ENCODE measurements at places on chromosomes 5 and 9.

DNA sequence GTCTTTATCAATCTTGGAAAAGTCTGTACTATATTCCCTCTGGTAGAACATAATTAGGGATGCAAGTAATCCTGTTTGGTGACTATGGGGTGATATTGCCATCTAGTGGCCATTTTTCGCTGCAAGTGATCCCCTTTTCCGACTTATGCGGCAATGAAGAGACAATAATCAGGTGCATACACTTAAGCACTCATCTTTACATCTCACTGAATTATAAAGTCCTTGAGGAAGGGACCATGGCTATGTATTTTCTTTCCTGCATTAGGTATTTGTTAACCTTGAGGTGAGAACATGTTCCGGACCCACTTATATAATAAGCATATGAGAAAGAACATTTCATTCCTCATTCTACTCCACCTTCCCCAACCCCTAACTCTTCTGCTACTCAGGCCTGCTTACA is 19.6 kb upstream of the LIX1 start:
- peak; percentile 72 for DNase-seq

DNA sequence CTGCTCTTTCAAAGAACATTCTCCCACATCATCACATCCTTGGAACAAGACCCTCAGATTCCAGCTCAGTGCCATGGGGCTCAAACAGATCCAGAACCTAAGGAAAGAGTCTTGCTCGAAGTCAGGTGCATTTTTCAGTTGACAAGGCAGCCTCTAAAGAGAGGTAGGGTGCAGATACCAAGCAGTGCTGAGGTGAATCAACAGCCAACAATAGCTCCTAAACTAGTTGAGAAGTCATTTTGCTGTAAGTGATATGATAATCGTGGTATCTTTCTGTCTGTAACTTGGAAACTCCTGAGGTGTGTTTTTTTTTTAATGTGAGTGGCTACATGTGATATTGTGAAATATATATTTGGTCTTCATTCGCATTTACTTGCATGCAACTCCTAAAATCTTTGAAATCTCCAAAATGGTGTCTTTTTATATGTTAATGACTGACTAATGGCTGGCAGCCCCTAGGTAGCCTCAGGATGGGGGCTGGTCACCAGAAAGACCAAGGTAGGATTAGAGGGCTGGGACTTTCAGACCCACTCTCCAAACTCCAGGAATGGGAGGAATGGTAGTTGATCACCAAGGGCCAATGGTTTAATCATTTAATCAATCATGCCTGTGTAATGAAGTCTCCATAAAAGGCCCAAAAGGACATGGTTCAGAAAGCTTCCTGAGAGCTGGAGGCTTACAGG is 96.6 kb downstream of the SERINC5 start:
- DNase-seq, result no peak

GRCh38 chr5:92144824-92145223 is 761.7 kb upstream of the ARRDC3 start:
- DNase-seq, result no peak

DNA sequence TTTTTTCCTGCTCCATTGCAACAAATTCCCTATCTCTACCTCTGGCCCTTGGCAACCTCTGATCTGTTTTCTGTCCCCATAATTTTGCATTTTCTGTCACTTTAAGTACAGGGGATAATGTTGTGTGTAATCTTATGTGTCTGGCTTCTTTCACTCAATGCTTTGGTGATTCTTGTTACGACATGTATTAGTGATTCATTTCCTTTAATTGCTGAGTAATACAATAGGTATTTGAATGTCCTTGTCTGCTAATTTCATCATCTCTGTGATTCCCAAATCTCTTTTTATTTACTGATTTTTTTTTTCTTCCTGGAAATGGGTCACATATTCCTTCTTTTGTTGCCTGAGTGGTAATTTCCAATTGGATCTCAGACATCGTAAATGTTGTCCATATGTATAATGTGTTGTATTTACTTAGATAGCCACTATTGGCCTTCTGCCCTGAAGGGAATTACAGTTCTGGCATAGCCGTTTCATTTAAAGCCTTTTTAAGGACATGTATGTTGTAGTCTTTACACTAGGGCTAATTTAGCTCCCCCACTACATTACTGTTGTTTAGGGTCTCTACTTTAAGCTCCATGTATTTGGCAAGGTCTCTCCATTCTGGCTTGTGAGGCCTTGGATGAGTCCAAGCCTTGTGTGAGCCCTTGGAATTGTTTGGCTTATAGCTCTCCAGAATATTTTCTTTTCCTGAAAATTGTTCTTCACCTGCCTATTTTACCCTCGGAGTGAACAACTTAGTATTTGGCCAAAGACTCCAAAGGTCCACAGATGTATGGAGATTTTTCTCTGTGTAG is 683.8 kb downstream of the LRRC70 start:
- DNase-seq, result peak; percentile 73

- peak; percentile 45 for DNase-seq
Observed at GRCh38 chr5:109705596-109705995, 15.9 kb downstream of the MAN2A1 start.

- peak; percentile 43 for DNase-seq
Observed at GRCh38 chr5:154829589-154830218, 20.7 kb downstream of the FAXDC2 start.

DNA sequence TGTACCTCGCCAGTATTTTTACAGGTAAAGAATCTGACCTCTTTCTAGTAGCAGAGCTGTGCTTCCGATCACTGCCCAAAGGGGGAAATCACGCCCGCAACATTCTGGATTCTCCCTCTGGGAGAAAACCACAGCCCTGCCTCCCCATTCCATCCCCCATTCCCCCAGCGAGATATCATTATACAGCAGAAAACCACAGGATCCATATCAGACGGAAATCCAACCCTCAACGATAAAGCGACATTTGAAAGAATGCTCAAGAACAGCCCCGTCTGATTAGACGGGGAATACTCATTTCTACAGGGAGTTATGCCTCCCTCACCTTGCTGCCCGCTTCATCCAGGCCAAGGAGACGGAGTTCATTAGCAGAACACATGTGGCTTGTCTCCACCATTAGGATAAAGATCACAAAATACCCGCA is 172.8 kb downstream of the COL23A1 start:
- DNase-seq, result no peak

- no peak for DNase-seq
Observed at GRCh38 chr9:82153032-82153431, 164.5 kb downstream of the SPATA31D1 start.

DNA sequence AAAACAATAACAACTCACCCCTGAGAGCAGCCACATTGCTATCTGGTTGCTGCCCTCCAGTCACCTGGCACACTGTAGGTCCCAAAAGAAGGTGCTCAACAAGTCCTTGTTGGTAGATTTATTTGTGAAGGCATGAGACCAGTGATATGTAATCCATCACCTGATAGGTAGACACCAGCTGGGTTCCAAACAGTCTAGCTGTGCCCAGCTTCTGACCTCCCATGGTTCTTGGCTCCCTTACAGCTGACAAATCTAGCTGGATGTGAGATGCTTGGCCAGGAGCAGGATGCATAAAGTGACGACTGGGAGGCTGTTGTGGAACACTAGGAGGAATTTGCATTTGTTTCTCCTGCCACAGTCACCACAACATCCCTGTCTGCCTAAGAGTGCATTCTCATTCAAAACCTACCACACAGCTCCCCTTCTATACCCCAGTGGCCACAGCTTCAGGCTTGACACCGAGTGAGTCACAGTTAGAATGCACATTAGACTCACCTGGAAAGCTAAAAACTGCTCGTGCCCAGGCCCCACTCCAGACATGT is 7.8 kb upstream of the VLDLR start:
- no peak for DNase-seq

GRCh38 chr5:141084487-141084989 is 9.9 kb upstream of the PCDHB2 start:
- DNase-seq, result peak; percentile 85

DNA sequence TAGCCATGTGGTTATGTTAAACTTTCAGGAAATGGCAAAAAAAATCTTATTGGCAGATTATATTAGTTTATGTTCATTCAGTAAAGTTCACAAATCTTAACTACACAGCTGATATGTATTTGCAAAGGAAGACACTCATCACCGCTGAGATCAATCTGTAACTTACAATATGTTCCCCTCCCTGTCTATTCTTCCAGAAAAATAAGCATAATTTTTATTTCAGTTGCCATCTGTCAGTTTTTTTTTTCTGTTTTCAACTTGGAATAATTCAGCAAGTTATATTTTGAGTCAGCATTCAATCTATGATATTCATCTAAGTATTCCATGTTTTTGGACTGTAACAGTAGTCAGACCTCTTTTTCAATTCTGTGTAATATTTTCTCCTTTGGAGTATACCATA is 1019.9 kb upstream of the PTPRD start:
- DNase-seq, result no peak

GRCh38 chr9:74770508-74771261 is 117.0 kb downstream of the TRPM6 start:
- peak; percentile 41 for DNase-seq

GRCh38 chr5:149441194-149441753 is 62.2 kb upstream of the IL17B start:
- DNase-seq, result no peak

GRCh38 chr5:134175921-134176510 is 734 bp downstream of the SKP1 start:
- DNase-seq, result peak; percentile 71

- DNase-seq, result no peak
Observed at GRCh38 chr5:142079306-142079721, 29.3 kb upstream of the NDFIP1 start.

- DNase-seq, result peak; percentile 46
Observed at GRCh38 chr5:109759306-109759705, 69.6 kb downstream of the MAN2A1 start.

GRCh38 chr9:107982745-107983144 is 493.2 kb upstream of the KLF4 start:
- DNase-seq, result no peak

DNA sequence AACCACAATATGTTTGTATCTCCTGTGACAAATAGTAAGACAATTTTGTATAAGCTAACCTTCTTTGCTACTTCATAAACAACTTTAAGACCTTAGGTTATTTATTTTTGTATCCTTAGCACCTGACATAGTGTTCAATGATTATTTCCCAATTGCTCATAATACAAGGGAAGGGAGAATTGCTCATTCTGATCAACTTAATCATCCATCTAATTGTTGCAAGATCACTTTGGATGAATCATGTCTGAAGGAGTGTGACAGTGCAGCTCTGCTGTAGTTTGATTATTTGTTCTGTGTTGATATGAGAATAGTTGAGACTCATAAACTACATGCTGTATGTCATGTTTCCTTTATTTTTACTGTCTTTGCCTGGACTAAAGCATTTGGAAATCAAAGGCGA is 721.3 kb upstream of the SEMA6A start:
- DNase-seq, result no peak

- no peak for DNase-seq
Observed at GRCh38 chr5:178286226-178287090, 53.9 kb upstream of the PHYKPL start.

- DNase-seq, result no peak
Observed at GRCh38 chr9:8095672-8096086, 296.1 kb upstream of the DMAC1 start.

- DNase-seq, result no peak
Observed at GRCh38 chr9:123716339-123716945, 213.5 kb downstream of the DENND1A start.

- no peak for DNase-seq
Observed at GRCh38 chr5:133883916-133884315, 84.5 kb downstream of the C5orf15 start.

DNA sequence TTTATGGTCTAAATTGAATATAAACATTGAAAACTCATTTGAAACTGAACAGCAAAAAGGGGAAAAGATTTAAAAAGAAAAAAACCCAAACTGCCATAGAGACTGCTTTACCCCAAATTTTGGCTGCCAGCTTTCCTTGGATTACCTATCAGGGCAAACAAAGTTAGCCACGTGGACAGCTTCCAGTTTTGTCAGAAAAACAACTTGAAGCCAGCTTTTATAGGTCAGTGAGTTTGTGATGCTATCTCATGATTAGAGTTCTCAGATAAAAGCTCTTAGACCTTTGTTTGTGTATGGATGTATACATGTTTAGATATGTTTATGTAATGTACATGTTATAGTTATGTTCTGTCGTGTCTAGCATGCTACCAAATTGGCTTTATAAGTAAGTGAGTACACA is 16.1 kb downstream of the FBP2 start:
- DNase-seq, result no peak

- no peak for DNase-seq
Observed at GRCh38 chr5:14357851-14358250, 214.7 kb downstream of the TRIO start.

- DNase-seq, result peak; percentile 75
Observed at GRCh38 chr9:94948567-94949235, 222.2 kb downstream of the AOPEP start.

GRCh38 chr9:124209279-124209678 is 48.5 kb upstream of the NEK6 start:
- no peak for DNase-seq

DNA sequence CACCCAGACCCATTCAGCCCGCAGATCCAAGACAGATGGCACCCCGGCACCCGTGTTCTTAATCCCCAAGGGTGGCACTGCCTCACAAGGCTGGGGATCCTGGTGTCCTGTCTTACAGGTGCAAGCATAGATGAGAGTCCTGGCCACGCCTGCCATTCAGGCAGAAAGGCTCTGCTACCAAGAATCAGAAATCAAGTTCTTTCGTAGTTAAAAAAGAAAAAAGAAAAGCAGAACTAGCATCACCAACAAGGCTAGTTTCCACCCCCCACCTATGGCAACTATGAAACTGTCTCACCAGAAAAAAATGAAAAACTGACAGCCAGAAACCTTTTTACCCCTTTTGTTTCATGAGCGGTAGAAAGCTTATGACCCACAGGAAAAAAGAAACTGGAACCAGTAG is 170.4 kb downstream of the SYK start:
- no peak for DNase-seq

GRCh38 chr5:171841984-171842776 is 56.6 kb downstream of the SMIM23 start:
- DNase-seq, result peak; percentile 65

DNA sequence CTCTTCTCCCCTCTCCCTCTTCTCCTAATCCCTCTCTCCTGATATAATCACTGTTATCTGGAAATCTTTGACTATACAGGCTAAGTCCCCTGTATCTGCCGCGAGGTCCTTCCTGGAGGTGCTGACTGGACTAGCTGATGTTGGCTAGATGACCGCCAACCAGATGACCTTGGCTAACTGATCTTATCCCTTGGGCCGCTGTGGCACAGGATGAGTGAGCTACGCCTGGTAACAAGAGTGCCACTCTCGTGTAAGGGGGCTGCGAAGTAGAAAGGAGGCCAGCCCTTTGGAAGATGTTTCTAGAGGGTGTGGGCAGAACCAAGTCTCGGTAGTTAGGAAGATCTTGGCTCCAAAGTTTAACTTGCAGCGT is 345 bp upstream of the PRRC1 start:
- DNase-seq, result no peak

- DNase-seq, result no peak
Observed at GRCh38 chr9:89498852-89499480, 1.1 kb upstream of the SEMA4D start.

GRCh38 chr5:57458443-57458842 is 24.2 kb downstream of the ACTBL2 start:
- DNase-seq, result no peak

GRCh38 chr9:21144603-21145002 is 3.0 kb upstream of the IFNW1 start:
- DNase-seq, result no peak

Data from GM23248 (cell line).